ENCODE measurements at places on chromosomes 6 and 20. TPM values are rescaled to one million over a fixed set of nuclear protein-coding genes. Genes with fewer than 3 reads are reported as not detected.

DNA sequence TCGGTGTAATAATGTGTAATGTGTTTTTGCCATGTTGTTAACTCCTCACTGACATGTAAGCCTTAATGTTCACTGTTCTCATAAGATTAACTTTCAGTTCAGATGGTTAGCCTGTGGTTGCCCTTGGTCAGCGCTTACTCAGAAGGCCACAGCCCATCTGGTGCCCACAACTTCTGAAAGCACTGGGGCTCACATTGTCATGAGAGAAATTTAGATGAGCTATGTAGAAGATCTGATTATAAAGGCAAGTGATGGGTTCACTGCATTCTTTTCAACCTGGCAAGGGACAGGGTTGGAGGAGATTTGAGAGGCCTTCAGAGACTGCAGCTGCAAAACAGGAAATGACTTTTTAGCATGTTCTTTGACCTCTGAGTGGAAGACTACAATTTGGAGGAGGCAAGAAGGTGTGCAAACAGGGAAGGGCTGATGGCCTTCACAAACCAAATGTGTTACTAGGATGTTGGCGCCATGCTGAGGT lies 242.3 kb upstream of the SUPT3H start:
- DNase-seq = no peak

DNA sequence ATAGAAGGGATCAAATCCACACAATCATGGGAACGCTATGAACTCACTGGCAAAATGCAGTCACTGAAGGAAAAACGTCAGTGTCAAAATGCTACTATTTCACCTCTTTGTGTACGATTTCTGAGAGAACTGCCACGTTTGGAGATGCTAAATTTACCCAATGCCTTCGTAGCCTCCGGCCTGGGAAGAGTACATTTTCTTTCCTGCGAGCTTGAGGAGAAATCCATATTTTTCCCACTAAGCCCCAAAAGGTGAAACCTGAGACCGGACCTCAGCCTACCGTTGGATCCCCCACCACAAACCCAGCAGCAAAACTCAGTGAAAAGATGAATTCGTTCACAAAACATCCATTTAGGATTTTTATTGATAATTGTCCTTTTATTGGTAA lies 131.7 kb downstream of the GPX5 start:
- no peak for DNase-seq

- no peak for DNase-seq
These were observed 205.9 kb downstream of the HACE1 start for GRCh38 chr6:104653781-104654180.

PLCB1 gene
- 12.7 TPM for total RNA-seq

DNA sequence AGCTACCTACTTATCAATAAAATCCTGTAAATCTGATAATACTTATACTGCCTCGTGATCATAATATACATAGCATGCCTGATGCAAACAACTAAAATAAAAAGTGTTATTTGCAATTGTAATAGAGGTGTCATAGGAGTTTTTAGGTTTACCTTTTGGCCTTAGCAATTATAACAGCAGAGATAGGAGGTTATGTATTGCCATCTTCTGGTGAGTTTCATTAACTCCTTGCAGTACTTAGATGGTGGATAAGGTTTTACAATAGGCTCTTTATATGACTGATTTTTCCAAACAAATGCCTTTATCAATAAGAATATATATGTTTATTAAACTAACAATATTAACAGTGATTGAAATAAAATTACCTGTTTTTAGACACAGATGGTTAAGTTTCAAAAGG lies 27.8 kb upstream of the MYCT1 start:
- no peak for DNase-seq

PTGIS gene
- total RNA-seq = 10.0 TPM

DNA sequence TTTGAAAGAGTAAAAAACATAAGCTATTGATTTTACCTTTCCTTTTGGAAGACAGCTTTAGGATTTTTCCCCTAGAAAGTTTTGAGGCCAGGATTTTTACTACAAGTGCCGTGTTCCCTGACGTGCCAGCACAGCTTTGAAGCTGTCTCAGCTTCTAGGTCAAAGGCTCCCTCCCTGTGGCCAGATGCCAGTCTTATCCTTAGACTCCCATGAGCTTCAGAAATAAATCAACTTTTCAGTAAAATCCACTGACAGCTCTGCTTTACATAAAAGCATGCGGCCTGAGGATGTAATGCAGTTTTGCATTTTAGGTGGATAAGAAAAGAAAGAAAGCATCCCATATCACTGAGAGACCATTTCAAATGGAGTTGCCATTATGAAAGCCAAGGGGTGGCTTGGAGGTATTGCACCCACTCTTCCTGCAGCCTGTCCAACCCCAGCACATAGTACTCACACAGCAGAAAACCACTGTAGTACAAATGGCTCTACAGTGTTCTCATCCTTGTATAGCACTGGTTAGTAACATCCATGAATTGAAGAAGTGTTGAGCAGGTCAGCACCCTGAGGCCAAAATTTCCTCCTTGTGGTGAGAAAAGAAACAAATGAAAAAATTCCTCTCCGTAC lies 15.2 kb upstream of the ATXN1 start:
- no peak for DNase-seq

IL20RA gene
- 1.4 TPM for total RNA-seq

DNA sequence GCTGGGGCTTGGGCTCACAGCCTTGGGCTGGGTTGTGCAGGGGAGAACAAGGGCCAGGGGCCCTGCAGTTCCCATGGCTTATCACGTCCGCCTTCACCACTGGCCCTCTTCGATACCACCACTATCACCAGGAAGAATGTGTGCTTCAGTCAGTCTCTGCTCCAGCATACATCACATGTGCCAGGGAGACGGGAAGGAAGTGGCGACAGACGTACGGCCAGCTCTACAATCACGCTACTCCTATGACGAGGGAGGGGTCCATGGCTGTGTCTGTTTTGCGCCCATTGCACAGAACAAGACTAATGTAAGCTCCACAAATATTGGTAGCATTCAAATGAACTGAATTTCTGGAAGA lies 72.1 kb downstream of the TRAM2 start:
- no peak for DNase-seq

PACSIN1 gene
- total RNA-seq = 5.0 TPM

PKIB gene
- total RNA-seq = 0.37 TPM

TRIM40 gene
- not detected for total RNA-seq

DNA sequence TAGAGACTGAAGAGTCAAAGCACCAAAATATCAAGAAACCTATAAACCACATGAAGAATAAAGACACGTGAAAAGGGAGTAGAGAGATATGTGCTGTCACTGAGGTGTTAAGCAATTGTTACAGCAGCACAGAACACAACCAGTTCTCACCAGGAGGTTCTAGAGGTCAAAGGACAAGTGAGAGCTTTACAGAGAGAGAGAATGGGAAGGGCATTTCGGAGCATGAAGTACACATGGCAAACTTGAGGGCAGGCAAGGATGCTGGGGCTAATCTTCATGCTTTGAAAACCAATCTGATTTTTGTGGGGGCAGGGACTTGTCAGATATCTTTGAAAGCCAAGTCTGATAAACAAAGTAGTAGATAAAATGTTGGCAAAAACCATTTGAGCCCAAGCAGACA lies 142.3 kb upstream of the NRSN1 start:
- no peak for DNase-seq

DNA sequence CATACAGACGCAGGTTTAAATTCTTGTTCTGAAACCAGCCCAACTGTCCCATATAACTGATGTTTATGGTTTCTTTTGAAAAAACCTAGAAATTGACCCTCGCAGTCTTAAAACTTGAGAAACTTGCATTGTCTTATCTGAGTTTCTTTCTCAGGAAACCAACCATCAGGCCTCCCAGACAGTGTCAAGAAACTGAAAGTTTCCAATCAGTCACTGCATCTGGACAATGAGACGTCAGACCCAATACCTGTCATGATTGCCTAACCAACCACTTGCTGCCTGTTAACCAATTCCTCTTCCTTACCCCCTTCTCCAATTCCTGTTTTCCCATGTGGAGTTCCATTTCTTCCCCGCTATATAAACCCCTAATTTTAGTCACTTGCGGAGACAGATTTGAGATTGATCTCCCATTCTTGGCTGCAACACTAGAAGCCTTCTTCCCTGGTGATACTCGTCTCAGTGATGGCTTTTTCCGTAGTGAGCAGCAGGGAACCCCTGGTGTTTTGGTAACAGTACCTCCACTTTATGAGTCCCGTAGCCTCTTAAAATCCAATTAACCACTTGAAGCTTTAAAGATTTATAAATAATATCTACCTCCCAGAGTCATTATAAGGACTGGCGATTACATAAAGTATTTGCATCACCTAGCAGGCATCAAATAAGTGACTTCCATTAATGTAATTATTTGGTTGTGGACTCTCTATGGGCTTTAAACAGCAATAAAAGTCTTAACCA lies 49.3 kb downstream of the GPR63 start:
- DNase-seq = no peak

TCP11 gene
- not detected for total RNA-seq

MOG gene
- 4.0 TPM for total RNA-seq

All from heart right ventricle (tissue), 16 donors.